NCI-H2227 treated with DMSO at 0.1 percent for 48 hours (cell line): ENCODE measurements at places on chromosomes 5 and 9.

GRCh38 chr5:101806410-101806809 lies 489.7 kb downstream of the SLCO4C1 start:
- no peak for DNase-seq

DNA sequence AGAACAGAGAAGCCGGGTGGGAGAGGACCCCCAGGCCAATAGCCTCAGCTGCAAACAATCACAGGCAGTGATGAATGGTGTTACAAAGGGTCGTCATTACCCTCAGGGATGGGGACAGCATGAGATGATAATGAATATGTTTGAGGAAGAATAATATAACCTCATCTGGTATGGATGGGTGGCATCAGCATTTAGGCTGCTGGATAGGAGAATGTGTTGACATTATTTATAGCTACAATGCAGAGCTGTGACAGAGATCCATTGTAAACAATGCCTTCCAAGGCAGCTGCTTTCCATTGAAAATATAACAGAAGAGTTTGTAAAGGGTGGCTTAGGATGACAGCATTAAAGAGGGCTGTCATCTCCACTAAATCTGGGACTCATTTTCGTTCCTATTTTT lies 365.5 kb downstream of the KCNN2 start:
- no peak for DNase-seq

GRCh38 chr9:80285326-80285725 lies 713.6 kb downstream of the TLE4 start:
- DNase-seq: no peak

DNA sequence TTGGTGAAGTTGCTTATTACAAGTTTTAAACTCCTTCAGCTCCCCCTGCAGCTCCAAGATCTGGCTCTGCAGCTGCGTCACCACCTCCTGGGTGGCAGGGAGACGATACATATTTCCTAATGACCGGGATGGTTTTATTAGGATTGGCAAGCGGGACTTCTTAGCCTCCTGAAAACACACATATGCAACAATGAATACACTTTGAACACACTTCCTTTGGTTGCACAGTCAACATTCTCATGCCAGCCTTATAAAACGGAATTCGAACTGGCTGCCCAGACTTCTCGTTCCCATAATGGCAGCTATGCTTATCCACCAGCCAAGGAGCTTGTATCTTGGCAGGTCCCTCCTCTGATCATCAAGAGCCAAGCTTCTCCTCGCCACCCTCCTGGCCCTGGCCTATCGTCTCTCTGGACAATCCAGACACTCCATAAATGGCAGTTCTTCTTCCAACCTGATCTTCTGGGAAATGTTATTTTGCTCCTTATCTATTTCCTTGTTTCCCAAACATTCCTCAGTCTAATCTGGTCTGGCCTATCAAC lies 131.9 kb downstream of the CDK5RAP2 start:
- no peak for DNase-seq

DNA sequence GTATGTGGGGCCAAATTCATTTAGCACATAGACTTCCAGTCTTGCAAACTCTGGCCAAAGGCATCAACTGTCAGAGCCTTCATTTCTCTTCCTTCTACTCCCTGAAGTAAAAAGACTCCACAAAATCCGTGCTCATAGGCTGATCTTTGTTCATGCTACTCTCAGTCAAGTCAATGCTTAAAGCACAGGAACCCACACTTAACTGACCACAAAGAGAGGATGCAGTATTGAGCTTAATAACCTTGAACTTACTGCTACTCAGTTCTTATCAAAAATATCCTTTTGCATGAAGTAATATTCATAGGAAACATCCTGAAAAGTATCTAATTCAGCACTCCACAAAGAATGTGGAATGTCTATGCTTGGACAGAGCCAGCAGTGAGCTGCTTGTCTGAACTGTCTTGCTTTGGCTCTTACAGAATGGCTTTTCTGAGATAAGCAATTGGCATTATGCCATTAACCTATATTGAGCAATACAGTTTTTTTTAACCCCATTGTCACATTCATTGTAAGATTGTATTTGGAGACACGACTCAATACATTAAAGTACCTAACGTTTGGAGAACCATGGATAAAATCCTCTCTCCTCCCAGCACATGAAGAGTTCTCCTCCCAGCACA lies 21.7 kb downstream of the LPAR1 start:
- DNase-seq: no peak

- no peak for DNase-seq
These were observed 337.3 kb upstream of the RFX3 start for GRCh38 chr9:3863111-3863528.

DNA sequence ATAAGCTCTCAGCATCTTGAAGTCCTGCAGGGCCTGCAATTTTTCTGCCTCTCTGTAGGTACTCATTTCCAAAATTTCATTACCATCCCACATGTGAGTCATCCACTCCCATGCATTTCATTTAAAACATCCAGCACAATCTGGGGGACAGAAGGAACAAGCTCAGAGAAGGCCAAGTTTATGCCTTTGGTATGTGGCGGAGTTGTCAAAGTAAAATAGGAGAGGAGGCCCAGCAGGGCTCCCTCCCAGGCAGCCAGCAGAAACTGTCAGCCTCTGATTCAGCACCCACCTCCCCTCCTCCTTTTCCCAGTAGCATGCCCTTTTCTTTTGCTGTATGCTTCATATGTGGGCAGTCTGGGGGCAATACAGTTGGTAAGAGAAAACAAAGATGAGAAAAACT lies 126.4 kb upstream of the ZNF366 start:
- no peak for DNase-seq

- DNase-seq: no peak
These were observed 143.0 kb downstream of the CAVIN4 start for GRCh38 chr9:100720922-100721321.

GRCh38 chr5:1151316-1151715 lies 39.5 kb upstream of the SLC12A7 start:
- peak; percentile 13 for DNase-seq

- no peak for DNase-seq
These were observed 16.0 kb downstream of the CXXC5 start for GRCh38 chr5:139664086-139664693.

GRCh38 chr5:140329739-140330481 lies 16.5 kb downstream of the HBEGF start:
- no peak for DNase-seq

DNA sequence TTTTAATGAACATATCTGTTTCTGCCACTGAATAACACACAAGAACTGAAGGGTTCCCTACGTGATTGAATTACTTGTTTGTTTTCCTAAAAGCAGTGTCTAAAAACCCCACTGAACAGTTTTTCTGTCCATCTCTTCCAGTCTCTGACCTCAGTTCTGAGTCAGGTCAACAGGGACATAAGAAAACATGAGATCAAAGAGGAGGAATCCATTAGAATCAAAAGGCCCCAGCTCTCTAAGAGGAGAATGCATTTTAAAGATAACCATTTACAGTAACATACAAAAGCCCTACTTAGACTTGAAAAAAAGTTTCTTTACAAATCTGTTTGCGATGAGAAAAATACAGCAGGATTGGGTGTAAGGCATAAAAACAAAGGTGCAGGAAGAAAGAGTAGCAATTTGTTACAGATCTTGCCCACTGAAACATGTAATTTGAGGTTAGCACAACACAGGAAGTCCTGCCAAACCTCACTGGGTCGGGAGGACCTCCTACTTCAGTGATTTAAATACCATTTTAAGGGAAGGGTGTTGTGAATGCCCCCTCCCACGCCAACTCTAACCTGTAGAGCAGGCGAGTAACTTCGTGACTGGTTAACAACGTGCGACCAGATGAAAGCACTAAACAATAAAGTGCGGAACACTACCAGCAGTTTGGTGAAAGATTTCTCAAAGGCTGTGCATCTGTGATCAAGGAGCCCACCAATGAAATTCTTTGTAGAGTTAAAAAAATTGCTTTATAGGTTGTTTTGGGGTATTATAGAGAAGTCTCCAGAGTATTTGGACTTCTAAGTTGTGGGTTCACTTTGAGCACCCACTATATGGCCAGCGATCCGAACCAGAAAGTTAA lies 1.3 kb downstream of the QSOX2 start:
- DNase-seq: peak; percentile 17

DNA sequence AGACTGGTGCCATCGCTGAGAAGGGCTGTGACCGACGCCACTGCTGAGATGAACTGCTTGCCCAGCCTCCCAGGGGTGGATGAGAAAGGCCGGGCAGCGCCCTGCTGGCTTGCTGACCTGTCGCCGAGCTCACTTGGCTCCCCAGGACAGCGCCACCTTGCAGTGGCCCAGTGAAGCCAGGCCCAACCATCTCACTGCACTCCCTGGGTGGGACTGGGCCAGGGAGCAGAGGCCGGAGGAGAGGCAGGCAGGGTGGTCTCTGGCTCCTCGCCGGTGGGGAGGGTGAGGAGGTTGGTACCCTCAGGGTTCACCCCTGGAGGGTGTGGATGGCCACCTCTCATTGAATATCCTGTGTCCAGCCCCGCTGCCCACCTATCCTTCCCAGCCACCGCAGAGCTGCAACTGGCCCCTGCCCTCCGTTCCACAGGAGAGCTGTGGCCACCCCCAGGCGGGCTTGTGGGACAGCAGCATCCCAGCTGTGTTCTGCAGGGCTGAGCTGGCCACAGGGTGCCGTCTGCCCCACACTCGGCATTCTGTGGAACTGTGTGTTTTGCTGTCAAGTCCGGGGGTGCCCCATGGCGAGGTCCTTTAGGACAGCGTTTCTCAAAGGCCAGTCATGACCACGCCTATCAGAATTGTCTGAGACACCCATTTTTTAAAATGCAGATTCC lies 41.0 kb upstream of the FCN2 start:
- DNase-seq: no peak

GRCh38 chr5:147822686-147823491 lies 8.6 kb downstream of the SPINK1 start:
- DNase-seq: peak; percentile 75

GRCh38 chr5:149387982-149388381 lies 8.9 kb upstream of the IL17B start:
- DNase-seq: no peak

GRCh38 chr9:95447660-95448420 lies 68.9 kb downstream of the PTCH1 start:
- DNase-seq: no peak

GRCh38 chr9:113577525-113578261 lies 114.2 kb downstream of the RGS3 start:
- DNase-seq: no peak

DNA sequence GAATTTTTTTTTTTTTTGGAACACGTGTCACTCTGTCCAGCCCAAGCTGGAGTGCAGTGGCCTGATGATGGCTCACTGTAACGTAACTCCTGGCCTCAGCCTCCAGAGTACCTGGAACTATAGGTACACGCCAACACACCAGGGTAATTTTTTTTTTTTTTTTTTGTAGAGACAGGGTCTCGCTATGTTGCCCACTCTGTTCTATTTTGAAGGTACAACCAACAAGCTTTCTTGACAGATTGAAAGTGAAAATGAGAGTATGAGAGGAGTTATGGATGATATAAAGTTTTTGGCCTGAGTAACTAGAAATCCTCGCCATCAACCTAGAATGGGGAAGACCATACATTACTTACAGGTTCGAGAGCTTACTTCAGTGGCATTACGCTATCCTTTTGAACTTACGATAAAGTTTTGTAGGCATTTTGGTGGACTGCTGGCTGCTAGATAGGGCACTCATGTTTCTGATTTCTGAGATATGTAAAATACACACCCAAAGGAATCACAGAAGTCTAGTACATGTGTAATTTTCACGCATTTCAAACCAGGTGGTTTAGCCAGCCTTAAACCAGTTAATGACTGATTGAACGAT lies 806 bp upstream of the CDC42SE2 start:
- peak; percentile 33 for DNase-seq

DNA sequence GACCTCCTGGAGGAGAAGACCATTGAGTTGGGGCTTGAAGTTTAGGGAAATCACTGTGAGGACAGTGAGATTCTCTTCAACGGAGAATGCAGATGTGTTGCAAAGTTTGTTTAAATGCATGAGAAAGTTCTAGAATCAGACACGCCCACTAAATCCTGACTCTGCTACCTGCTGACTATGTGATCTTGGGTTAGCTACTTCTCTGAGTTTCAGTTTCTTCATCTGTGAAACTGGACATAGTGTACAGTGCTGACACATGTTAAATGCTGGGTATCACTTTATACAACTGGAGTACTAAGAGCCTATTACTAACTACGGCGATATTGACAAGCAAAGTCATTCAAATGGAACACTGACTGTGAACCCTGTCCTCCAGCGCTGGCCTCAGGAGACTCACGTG lies 255.5 kb downstream of the HSPA4 start:
- no peak for DNase-seq

DNA sequence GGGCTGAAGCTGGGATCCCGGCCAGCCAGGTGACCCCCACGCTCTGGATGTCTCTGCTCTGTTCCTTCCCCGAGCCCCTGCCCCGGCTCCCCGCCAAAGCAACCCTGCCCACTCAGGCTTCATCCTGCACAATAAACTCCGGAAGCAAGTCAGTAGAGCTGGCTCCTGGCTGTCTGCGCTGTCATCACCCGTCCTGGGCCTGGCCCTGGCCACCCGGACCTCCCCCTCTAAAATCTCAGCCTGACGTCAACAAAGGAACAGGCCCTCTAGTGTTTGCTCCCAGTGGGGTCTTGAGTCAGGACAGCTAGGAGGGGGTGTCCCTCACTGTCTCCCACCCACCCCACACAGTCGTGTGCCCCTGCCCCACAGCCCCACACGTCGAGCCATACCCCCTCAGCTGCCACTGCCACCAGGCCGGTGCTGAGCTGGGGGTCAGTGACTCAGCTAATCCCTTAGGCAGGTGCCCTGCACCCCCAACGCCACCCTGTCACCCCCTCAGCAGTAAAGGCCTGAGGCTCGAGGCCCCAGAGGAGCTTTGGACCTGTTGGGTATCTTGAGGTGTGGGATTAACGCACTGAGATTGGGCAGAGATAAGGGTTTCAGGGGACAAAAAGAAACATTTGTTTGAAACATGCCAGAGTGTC lies 1.1 kb upstream of the LCNL1 start:
- DNase-seq: no peak

DNA sequence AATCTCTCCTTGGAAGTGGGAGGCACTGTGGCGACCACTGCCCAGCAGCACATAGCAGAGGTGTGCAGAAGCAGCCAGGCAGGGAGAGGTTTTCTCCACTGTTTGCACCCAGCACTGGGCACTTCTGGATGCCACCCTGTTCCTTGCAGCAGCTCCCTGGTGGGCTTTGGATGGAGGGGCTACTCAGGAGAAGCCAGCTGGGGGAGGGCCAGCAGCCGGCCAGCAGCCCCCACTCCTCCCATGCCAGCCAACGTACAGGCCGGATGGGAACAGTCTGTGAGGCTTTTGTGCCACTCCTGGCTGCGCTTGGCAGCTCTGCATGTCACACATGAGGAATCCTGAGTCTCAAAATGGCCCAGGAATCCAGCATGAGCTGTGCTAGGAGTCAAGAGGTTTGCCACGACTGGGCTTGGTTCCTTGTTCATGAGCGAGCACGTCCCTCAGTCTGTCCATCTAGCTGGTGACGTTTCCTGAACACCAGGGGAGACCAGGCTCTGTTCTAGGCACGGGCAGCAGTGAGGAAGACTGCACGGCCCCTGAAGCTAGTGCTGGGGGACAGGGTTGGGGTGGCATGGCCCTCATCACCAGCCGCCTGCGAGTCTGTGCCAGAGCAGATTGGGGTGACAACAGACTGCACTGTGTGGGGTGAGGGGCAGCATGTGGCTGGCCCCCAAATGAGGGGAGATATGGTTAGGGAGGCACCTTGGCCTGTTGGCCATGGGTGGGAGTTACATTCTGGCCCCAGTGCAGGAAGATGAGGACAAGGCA lies 10.1 kb downstream of the PHF2 start:
- DNase-seq: no peak
